Left ventricle myocardium inferior (tissue), 1 donor: ENCODE measurements at places on chromosomes 12 and 14.

DNA sequence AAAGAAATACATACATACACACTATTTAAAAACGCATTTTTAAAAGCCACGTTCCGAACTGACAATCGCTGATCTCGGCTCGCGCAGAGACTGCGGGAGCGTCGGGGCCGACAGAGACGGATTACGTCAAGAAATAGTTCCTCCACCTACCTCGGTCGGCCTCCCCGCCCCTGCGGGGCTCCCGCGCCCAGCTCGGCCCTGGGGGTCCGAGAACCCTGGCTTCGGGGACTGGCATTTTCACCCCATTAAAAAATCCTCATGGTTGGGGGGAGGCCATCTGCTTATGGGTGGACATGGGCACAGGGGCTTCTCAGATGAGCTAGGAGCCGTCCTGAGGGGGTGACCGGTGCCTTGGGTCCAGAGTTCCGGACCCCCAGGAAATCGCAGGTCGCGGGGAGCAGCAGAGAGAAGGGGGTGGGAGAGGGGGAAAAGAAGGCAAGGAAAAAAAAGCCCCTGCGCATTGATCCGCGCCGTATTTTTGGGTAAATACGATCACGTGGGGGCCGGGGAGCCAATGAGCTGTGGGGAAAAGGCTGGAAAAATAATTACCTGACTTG is 324 bp upstream of the HOXC9 start:
- no peaks in the 10 kb centered on the region for H3K36me3 ChIP-seq
- peaks cover 32% of the 10 kb centered on the region for H3K4me1 ChIP-seq
- H3K27me3 ChIP-seq, result peaks cover 100% of the 10 kb centered on the region
- DNase-seq, result no peak
- H3K4me3 ChIP-seq, result peak overlapping the region; percentile 52
- H3K27ac ChIP-seq, result no peak overlapping the region

DNA sequence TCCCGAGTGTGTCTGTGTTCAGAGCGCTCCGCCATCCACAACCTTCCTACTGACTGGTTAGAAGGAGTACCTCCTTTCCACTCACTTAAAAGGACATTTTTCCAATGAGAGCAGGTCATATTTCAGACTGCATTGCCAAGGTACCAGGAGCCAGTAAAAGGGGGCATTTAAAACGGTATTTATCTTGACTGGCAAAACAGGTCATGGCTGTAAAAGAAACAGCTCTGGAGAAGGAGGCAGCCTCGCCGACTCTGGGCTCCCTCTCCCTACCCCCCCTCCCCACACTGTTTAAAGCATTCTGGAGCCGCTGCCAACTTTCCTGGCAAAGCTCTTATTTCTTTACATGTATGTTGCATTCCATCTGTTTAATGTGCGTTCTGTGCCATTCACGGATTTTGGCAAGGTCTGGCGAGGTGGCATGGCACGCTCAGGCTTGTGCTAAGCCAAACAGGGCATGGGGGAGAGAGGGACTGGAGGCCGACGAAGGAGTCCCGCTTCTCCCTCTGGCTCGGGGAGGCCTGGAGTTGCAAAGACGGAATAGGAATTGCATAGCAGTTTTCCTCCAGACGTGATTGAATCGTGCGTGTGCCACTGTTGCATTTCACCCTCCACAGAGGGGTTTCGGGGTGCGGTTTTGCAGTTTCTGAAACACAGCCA is 41.2 kb upstream of the MED13L start:
- H3K27me3 ChIP-seq, result peaks cover 6% of the 10 kb centered on the region
- H3K4me3 ChIP-seq, result no peak overlapping the region
- peaks cover 27% of the 10 kb centered on the region for H3K4me1 ChIP-seq
- H3K27ac ChIP-seq, result no peak overlapping the region
- no peak for DNase-seq

DNA sequence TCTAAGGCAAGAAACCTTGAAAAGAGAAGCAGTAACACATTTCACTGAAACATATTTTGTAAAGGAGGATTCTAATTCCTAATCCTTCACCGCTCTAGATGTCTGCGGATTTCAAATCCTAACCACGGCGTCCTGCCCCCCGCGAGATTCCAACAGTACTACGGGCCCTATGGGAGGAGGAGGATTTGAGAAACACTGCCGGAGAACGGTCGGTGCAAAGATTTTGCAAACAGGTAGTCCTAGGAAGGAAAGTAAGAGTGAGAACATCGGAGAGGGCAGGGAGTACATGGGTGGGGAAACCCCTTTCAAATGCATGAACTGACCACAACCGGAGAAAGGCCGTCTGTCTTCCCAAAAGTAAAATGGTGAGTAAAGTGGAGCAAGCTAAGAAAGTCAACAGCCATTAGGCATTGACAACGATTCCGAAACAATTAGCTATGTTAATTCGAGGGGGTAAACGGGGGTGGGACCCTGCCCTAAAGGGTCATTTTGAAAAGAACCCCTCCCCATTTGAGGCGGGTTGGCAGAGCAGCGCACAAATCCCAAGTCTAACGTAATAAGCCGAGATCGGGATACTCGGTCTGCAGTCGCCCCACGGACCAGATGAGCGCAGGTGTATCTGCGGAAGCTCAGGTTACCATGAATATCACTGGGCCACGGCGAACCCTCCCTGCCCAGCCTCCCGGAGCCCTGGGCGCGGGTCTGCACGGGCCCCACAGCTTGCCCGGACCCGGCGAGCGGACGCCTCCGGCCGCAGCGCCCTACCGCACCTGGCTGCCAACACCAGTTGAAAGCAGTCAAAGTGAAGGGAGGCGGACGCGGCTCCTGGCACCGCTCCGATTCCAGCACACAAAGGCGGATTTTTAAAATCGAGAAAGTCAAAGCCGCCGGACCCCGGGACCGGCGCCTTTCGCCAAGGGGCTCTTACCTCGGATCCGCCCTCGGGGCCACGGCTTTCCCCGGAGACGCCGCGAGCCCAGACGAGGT is 662 bp downstream of the EPS8 start:
- H3K36me3 ChIP-seq, result peaks cover 9% of the 10 kb centered on the region
- peak overlapping the region; percentile 92 for H3K27ac ChIP-seq
- peaks cover 31% of the 10 kb centered on the region for H3K4me1 ChIP-seq
- no peaks in the 10 kb centered on the region for H3K27me3 ChIP-seq
- H3K4me3 ChIP-seq, result peak overlapping the region; percentile 93

GRCh38 chr12:76449016-76449415 is 100.8 kb upstream of the BBS10 start:
- no peak overlapping the region for H3K27ac ChIP-seq
- H3K27me3 ChIP-seq, result no peaks in the 10 kb centered on the region
- H3K4me3 ChIP-seq, result no peak overlapping the region
- no peak for DNase-seq
- peaks cover 22% of the 10 kb centered on the region for H3K4me1 ChIP-seq

GRCh38 chr12:62860020-62860419 is 74.9 kb downstream of the PPM1H start:
- DNase-seq, result no peak
- peak overlapping the region; percentile 47 for H3K4me3 ChIP-seq
- H3K4me1 ChIP-seq, result peaks cover 64% of the 10 kb centered on the region
- H3K27me3 ChIP-seq, result no peaks in the 10 kb centered on the region
- H3K36me3 ChIP-seq, result no peaks in the 10 kb centered on the region
- H3K27ac ChIP-seq, result peak overlapping the region; percentile 67

DNA sequence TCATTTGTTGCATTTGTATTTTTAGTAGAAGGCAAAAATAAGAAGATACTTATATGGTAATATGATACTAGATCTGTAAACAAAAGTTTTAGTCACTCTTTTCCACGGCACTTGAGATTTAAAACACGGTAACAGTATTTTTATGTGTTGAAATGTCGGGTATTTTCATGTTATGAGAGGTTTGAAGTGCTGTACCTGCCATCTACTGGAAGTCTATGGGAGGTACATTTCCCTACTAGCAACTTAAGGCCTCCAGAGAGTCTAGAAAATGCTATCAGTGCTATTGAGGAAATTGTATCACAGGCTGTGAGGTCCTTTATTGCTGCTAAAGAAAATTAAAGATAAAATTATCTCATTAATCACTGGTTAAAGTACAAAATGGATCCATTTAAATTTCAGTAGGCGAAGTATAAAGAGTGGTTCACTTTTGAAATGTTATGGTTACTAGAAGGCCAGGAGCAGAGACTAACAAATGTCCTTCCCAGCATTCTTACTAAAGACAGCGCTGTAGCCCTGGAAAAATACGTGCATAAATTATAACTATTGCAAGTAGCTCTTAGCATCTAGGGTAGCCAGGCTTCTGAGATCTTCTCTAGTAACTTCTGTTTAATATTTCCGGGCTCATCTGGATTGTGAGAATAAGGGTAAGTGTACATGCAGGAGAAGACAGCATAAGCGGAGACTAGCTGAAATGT is 77.6 kb upstream of the PRKD1 start:
- no peak overlapping the region for H3K4me3 ChIP-seq
- H3K27me3 ChIP-seq, result no peaks in the 10 kb centered on the region
- H3K27ac ChIP-seq, result no peak overlapping the region
- no peak for DNase-seq
- H3K36me3 ChIP-seq, result no peaks in the 10 kb centered on the region

GRCh38 chr14:52961060-52961639 is 10.3 kb upstream of the FERMT2 start:
- no peaks in the 10 kb centered on the region for H3K36me3 ChIP-seq
- no peaks in the 10 kb centered on the region for H3K27me3 ChIP-seq
- peaks cover 22% of the 10 kb centered on the region for H3K4me1 ChIP-seq
- no peak overlapping the region for H3K4me3 ChIP-seq

DNA sequence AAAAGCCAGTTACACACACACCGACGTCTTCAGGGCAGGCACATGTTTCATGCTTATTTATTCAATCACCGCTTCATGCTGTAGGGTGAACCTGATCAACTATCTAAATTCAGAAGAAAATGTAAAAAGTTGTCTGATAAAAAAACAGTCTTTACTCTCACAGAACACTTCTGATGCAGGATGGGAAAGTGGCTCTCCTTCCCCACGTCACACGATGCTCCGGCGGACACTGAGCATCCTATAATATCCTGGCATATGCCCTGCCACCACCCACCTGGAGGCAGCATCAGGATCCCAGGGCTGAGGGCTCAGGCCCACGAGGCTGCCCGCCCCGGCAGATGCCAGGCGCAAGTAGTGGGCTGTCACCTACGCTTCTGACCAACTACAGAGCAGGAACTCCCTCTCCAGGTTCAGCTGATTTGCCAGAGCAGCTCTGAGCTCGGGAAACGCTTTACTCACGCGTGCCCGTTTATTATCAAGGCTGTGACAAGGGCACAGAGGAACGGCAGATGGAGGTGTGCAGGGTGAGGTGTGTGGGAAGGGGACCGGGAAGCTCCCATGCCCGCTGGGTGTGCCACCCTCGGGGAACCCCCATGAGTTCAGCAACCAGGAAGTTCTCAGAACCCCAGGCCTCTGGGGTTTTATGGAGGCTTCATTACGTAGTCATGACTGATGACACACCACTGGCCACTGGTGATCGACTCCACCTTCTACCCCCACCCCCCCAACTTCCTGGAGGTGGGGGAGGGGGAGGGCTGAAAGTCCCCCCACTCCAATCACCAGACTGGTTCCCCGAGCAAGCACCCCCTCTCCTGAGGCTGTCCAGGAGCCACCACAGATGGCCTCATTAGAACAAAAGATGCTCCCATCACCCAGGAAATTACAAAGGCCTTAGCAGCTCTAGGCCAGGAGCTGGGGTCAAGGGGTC is 32.1 kb downstream of the SLC15A4 start:
- peaks cover 42% of the 10 kb centered on the region for H3K4me1 ChIP-seq
- no peak overlapping the region for H3K4me3 ChIP-seq
- H3K27ac ChIP-seq, result peak overlapping the region; percentile 37
- peaks cover 56% of the 10 kb centered on the region for H3K36me3 ChIP-seq

GRCh38 chr12:54654926-54655325 is 6.8 kb upstream of the DCD start:
- H3K4me3 ChIP-seq, result no peak overlapping the region
- H3K4me1 ChIP-seq, result peaks cover 4% of the 10 kb centered on the region
- H3K27me3 ChIP-seq, result peaks cover 80% of the 10 kb centered on the region
- H3K36me3 ChIP-seq, result no peaks in the 10 kb centered on the region
- no peak overlapping the region for H3K27ac ChIP-seq

DNA sequence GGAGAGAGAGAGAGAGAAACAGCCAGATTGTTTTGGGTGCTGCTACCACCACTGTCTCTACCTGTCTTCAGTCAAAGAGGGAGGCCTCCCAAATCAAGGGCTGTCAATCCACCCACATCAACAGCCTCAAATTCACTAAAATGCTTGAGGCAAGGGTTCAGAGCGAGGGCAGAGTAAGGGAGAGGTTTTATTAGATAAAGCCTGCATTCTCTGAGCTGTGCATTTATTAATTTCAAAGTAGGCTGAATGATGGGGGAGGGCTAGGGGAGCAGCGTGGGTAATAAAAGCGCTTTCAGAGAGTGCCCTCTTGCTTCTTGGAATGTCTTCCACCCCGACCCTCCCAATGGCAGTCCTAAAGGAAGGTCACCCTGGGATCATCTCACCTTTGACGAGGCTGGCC is 636.5 kb upstream of the TBX3 start:
- H3K36me3 ChIP-seq, result no peaks in the 10 kb centered on the region
- peaks cover 5% of the 10 kb centered on the region for H3K27me3 ChIP-seq
- DNase-seq, result no peak
- no peak overlapping the region for H3K27ac ChIP-seq
- H3K4me1 ChIP-seq, result peaks cover 5% of the 10 kb centered on the region

DNA sequence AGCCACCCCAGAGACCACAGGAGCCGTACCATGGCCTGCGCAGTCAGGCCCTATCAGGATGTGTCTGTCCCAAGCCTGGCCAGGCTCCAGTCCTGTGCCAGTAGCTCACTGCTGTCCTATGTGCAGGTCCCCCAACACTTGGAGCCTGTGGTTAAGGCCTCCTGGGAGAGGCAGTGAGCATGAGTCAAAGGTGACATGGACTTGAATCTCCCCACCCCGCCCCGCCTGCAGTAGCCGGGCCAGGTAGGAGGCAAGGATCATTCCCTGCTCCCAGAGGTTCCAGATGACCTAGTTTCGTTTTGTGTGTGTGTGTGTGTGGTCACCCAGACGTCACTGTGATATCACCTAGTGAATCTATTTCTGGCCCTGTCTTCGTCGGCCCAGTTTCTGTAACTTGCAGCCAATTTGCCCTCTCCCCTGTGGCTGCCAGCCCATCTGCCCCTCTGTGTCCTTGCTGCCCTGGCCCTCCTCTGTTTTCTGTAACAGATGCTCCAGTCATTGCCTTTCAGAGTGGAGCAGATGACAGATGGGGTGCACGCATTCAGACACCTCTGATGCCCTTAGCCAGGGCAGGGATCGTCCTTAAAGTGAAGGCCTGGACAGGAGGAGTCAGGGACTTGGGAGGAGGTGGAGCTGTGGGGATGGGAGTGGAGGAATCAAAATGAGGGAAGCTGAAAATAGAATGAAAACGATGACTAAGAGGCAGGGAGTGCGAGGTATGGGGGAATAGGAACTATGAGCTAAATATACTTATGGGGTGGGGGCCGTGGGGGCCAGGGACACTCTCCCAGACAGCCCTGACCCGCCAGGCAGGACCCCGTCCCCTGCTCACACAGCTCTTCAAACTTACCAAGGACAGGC is 37.4 kb downstream of the SLC6A12 start:
- H3K4me3 ChIP-seq, result peak overlapping the region; percentile 4
- peak overlapping the region; percentile 83 for H3K27ac ChIP-seq
- H3K27me3 ChIP-seq, result no peaks in the 10 kb centered on the region
- no peak for DNase-seq
- H3K4me1 ChIP-seq, result peaks cover 100% of the 10 kb centered on the region
- no peaks in the 10 kb centered on the region for H3K36me3 ChIP-seq

- H3K4me3 ChIP-seq, result no peak overlapping the region
- H3K27me3 ChIP-seq, result no peaks in the 10 kb centered on the region
- H3K27ac ChIP-seq, result peak overlapping the region; percentile 70
Observed at GRCh38 chr14:101843665-101844064, 82.2 kb downstream of the PPP2R5C start.
